ENCODE measurements at places on chromosomes 11 and 22.

DNA sequence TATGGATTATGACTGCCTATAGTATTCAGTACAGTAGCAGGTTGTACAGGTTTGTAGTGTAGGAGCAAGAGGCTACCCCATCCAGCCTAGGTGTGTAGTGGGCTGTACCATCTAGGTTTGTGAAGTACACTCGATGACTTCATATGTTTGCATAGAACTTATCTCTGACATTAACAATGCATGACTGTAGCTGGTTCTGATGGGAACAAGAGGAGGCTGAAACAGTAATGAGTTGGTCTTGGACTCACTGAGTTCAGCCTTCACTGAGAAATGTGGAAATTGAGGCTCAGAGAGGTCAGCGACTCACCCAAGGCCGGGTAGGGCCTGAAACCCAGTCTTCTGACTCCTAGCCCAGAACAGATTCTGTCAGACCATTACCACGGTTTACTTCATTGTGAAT, 13.0 kb downstream of the MYO7A start:
- no peaks in the 10 kb centered on the region for H3K4me1 ChIP-seq
- H3K27me3 ChIP-seq: peaks cover 21% of the 10 kb centered on the region
- H3K36me3 ChIP-seq: no peaks in the 10 kb centered on the region

- no peak for DNase-seq
- H3K27ac ChIP-seq: peak overlapping the region; percentile 69
- no peak overlapping the region for H3K4me3 ChIP-seq
- no peaks in the 10 kb centered on the region for H3K36me3 ChIP-seq
Measured at GRCh38 chr11:6414874-6415328, 4.0 kb downstream of the APBB1 start.

GRCh38 chr11:128705124-128705920, 11.4 kb downstream of the FLI1 start:
- no peaks in the 10 kb centered on the region for H3K27me3 ChIP-seq
- no peak overlapping the region for H3K4me3 ChIP-seq
- no peak for DNase-seq
- no peak overlapping the region for H3K27ac ChIP-seq

DNA sequence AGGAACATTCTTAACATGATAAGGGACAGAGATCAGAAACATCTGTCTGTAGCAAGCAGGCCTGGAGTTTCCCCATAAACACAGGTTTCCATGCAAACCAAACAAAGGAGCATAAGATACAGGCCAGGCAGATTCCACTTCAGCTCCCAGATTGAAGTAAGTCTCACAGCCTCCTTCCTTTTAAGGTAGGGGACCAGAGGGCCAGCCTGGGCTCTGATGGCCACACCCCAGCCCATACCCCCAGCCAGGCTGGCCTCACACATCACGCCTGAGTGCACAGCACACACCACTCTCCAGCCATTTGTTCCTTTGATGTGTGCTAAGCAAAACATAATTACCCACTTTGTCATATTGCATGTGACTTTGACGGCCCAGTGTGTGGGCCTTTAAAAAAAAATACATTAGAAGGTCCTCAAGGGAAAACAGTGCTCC, 518.7 kb downstream of the NTM start:
- H3K36me3 ChIP-seq: no peaks in the 10 kb centered on the region
- H3K27ac ChIP-seq: no peak overlapping the region
- H3K4me3 ChIP-seq: no peak overlapping the region
- no peaks in the 10 kb centered on the region for H3K4me1 ChIP-seq

- H3K36me3 ChIP-seq: no peaks in the 10 kb centered on the region
- H3K4me3 ChIP-seq: no peak overlapping the region
- DNase-seq: no peak
- H3K4me1 ChIP-seq: no peaks in the 10 kb centered on the region
- H3K27ac ChIP-seq: no peak overlapping the region
- peaks cover 58% of the 10 kb centered on the region for H3K27me3 ChIP-seq
Measured at GRCh38 chr11:131688048-131688693, 317.8 kb downstream of the NTM start.
